ENCODE measurements at places on chromosomes 3 and 15.

DNA sequence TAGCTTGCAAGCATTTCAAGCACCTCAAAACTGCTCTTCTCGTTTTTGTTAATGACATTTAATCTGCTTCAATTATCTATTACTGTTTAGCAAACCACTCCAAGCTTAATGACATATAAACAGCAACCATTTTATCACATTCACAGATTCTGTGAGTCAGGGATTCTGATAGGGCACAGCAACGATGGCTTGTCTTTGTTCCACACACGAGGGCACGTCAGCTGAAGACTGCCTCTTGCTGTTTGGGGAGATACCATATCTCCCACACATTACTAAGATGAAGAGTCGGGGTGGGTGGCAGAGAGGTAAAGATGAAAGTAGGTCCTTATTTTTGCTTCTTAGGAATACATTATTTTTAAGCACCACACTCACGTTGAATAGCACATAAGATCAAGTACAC is 19.3 kb downstream of the CPOX start:
- DNase-seq, result no peak

DNA sequence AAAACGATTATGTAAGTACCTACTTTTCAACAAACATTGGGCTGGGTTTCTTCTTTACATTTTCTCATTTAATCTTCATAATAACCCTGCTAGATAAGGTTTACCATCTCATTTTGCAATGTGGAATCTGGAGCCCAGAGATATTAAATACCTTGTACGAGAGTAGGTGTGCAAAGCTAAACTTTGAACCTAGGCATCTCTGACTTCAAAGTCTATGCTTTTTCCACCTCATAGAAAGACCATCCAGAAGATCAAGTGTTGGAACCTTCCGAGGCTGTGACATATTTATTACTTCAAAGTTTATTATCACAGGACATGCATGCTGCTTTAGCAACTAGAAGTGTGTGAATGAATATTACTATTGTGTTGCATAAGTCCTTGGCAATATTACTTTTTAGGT is 497.2 kb upstream of the TPRG1 start:
- DNase-seq, result no peak

GRCh38 chr3:195508185-195508584 is 34.9 kb downstream of the PPP1R2 start:
- no peak for DNase-seq

DNA sequence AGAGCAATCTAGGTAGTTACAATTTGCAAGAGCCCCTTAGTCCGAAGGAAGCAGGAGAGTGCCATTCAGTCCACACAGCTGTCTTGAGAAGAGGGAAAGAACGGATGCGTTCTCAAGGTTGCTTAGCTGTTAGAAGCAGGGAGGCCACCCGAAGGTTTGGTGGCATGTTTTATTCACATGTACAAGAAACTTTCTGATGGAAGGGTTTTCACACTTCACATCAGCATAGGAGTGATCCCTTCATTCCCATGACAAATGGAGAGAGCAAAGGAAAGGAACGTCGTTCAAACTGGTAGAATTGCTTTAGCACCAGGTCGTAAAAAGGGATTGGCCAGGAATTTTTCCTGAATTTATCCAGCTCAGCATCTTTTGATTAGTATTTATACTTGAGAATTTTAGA is 53.5 kb downstream of the TRIM71 start:
- no peak for DNase-seq

DNA sequence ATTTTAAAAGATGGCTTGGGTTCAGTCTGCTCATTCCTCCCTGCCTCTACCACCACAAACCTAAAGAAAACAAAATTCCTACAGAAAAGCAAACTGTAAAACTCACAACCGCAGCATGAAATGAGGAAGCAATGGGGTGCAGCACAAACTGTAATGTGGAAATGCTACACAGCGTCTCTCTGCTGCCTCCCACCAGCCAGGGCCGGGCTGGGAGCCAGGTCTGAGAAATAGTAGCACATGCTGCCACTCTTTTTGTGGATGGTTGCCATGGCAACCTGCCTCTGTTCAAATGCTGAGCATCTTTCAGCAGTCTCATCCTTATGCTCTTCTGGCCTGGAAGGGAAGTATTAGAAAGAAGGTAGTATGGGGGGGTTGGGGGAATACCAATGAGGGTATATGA is 55.4 kb downstream of the EOMES start:
- DNase-seq, result no peak

- no peak for DNase-seq
Observed at GRCh38 chr15:80931721-80932512, 57.7 kb downstream of the MESD start.

DNA sequence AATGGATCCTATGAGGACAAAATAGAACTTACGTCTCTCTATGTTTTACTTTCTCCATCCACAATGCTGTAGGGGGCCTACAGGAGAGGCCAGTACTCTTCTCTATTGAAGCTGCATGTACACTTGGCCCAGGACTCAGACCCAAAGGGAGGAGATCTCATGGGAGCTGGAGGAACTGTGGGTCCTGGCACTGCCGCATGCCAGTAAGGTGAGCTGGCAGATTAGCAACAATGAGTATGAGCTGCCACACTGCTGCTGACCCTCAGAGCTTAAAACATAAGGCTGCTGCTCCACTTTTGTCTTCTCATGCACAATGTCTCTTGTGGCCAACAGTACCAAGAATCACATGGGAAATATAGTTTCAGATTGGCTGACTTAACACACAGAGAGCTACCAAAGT is 57.8 kb upstream of the TBC1D5 start:
- no peak for DNase-seq

GRCh38 chr3:146035366-146035765 is 125.6 kb downstream of the PLOD2 start:
- no peak for DNase-seq

DNA sequence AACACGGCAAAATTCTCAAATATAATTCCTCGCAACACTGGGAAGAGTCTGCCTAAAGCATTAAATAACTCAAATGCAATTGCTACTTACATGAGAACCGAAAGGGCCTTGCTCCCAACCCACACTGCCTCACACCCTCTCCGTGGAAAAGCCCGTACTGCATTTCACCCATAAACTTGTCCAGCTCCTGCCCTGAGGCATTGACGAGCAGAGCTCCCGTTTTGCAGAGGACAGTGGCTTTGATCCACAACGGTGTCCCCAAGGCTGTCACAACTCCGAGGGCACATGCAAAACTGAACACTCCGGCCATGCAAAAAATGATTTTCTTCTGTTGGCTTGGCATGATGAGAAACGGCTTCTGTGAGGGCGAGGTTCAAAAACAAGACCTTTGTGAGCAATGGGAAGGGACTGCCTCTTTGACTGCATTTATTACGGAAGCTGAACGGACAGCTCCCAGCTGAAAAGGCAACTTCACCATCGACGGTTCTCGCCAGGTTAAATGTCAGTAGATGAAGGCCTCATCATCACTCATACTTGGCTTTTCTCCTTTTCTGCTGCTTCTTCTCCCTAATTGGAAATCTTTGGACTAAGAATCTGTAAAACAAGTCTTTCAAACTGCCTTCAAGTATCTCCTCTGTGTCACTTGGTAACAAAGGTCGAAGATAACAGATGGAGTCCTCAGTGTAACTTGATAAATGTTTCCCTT is at the start of gene CLRN1:
Gene CLRN1, minus strand, starts transcription at position 362 of the 706 bp plus-strand sequence. Its CDS starts 19 bp downstream, at position 343.
- DNase-seq, result no peak

- DNase-seq, result no peak
Observed at GRCh38 chr3:196643201-196643749, 3.8 kb downstream of the NRROS start.

DNA sequence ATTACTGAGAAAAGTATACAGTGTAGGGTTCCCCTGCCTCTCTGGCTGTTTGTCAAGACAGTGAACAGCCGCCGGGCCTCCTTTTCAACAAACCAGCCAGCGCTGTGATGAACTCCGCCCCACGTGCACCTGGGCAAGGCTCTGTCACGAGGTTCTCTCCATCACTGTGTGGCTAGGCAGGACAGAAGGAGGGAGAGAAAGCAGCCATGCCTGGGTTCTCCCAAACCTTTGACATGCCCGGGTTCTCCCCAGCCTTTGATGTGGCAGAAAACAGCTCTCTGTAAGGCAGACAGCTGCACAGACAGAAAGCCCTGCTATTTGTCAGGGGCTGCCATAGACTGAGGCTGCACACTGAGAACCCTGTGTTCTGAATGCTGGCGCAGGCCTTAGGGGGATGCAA is 101.4 kb upstream of the TRPM1 start:
- no peak for DNase-seq

GRCh38 chr3:193921465-193921864 is 214.5 kb upstream of the HES1 start:
- no peak for DNase-seq

DNA sequence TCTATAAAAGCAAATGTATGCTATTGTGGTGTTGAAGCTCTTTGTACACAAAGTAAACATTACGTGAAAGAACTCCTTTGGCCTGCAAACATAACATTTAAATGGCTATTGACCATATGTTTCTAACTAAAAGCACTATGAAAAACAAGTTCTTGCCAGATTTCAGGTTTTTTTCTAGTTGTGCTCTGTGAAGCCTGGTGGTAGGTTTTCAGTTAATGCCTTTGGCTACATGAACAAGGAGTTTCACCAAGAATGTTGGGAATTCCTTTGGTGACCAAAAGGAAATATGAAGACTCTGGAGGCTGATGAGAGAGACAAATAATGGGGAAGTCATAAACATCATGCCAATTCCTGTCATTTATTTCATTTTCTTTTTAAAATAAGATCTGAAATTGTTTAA is 66.0 kb downstream of the RBMS3 start:
- no peak for DNase-seq

DNA sequence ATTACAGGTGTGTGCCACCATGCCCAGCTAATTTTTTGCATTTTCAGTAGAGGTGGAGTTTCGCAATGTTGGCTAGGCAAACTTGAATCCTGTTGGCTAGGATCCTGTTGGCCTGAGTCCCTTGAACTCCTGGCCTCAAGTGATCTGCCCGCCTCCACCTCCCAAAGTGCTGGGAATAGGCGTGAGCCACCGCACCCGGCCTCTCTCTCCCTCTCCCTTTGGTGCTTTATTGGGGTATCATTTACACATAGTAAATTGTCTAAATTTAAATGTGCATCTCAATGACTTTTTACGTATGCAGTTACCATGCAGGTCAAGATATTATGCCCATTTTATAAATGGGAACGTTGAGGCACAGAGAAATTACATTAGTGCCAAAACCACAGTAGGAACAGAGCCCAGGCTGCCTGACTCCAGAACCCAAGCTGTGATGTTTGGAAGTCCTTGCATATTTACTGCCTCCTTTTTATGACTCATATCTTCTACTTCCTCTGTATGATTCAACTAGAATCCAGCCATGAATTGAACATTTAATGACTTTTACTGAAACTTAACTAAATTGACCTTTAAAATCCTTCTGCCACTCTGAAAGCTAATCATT is 34.0 kb upstream of the RPP14 start:
- no peak for DNase-seq

- no peak for DNase-seq
Observed at GRCh38 chr3:159616234-159616825, 372.3 kb upstream of the IL12A start.

DNA sequence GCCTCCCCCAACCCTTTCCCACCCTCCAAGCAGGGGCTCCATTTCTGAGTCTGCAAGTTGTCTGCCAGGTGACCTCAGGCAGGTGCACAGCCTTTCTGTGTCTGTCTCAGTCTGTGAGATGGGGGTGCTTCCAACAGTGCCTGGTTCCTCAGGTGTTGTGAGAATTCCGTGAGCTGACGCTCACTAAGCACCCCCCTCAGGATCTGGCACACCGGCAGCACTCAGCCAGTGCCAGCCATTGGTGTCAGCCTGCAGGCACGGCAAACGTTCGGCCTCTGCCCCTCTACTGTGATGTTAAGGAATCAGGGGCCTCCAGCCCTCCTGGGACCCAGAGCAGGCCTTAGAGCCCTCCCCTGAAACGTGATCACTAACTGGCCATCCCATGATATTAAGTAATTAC is 2.4 kb downstream of the KLF15 start:
- no peak for DNase-seq

Data from NCI-H510A (cell line).